ENCODE measurements at places on chromosomes 4 and X.

DNA sequence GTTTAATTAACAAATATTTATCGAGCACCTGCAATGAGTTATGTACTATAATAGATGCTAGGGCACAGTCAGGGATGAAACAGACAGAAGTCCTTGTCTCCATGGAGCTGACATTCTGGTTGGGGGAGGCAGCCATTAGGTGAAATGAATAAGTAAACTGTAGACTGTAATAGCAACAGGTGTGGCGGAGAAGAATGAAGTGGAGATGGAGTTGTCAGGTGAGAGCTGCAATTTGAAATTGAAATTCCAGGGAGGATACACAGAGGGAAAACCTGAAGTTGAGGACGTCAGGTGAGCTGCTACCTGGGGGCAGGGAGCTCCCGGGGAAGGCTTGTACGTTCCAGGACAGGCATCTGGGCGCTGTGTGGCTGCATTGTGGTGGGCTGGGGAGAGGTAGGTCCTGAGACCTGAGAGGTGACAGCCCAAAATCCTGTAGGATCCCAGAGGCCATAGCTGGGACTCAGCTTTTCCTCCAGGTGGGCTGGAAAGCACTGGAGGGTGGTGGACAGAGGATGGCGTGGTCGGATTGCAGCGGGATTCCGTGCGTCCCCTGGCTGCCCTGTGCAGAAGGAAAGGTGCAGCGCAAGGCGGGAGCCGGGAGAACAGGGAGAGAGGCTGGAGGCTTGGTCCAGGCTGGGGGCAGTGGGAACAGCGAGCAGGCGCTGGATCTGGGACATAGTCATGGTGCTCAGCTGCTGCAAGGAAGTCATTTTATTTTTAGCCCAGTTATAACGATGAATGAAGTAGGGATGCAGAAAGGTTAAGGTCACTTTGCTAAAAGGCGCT lies 24.8 kb downstream of the CYTL1 start:
- no peak for DNase-seq

DNA sequence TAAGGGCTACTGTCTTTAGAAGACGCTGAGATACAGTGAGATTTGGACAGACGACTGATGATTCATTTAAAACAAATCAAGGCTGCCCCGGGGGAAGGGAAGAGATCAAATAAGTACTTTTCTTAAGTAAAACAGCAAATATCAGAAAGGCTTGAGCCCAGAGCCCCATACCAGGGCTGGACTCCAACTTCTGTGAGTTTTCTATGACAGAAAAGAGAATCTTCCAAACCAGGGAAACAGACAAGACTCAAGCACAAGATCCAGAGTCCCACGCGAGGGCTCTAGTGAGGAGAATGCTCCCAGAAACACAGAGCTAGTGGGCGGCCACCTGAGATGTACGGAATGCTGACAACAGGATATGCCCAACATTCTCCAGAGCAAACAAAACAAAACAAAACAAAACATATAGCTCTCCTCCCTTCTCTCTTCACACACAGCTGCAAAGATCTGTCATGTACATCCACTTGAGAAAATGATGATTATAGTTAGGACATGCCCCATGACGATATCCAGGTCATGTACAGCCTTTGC lies 13.1 kb downstream of the ACSL1 start:
- DNase-seq: no peak

DNA sequence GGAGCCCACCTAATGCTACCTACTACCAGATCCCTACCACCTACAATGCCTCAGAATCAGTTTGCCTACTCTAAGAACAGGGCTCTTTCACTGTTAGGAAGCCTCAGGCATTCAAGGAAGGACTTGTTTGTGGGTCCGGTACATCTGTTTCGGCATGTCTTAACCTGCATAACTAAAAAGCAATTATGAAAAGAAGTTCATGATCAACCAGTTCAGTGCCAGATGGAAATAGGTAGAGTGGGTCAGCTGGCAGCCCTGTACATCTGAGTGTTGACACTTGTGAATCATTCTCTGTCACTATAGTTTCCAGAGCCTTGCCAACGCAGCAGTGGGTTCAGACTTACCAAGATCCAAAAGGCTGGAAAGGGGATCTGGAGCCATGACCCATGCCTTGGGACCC lies 3.3 kb downstream of the TMEM185A start:
- no peak for DNase-seq

- no peak for DNase-seq
Observed at GRCh38 chr4:176425035-176425434, 105.3 kb downstream of the SPCS3 start.

GRCh38 chr4:1296324-1297022 lies 6.8 kb downstream of the MAEA start:
- DNase-seq: no peak

- DNase-seq: no peak
Observed at GRCh38 chrX:153642051-153642654, 4.8 kb upstream of the DUSP9 start.

DNA sequence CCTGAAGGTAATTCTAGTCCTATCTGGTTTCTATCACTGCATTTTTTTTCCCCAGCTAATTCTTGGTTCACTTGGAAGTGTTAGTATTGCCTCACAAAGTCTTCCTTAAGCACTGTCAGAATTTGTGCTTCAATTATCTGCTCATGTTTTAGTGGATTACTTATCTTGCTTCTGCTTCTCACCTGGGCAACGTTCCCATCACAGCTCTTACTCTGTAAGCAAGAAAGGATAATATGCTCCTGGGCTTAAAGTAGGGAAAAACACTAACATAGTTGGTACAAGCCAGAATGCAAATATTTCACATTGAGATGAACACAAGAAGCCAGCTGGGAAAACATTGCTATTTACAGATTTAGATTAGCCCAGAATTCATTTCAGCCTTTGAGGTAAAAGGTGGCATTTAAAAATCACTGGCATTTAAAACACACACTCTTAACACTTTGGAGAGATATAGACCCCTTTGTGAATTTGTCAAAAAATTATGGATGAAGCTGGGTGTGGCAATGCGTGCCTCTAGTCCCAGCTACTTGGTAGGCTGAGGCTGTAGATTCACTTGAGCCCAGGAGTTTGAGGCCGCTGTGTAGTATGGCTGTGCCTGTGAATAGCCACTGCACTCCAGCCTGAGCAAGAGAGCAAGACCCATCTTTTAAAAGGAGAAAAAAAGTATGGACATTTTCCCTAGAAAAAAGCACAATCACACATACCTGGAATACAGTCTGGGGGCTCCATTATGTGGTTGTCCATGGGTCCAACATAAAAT lies 6.6 kb upstream of the PTPN13 start:
- no peak for DNase-seq

- DNase-seq: no peak
Observed at GRCh38 chrX:139877710-139878414, 55.0 kb downstream of the ATP11C start.

- DNase-seq: peak; percentile 97
Observed at GRCh38 chrX:989959-990510, 222.4 kb downstream of the CRLF2 start.

GRCh38 chr4:15653864-15654592 lies 1.1 kb downstream of the FBXL5 start:
- DNase-seq: no peak

GRCh38 chrX:55118574-55118973 lies 29.8 kb downstream of the PAGE2 start:
- no peak for DNase-seq

DNA sequence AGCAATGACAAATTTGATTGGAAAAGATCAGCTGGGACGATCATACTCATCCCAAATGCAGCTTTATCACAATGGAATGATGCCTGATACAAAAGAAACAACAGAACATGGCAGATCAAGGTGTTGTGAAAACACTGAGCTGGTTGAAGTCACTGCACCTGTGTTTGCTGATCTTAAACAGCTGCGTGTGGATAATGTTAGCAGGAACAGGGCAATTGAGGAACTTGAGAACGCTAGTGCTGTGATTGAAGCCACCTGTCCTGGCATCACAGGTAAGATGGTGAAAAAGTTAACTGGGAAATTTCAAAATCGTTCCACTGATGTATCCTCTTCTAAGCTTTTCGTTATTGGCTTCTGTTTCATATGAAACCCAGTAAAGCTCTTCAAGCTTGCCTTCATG lies 27.4 kb upstream of the SOD3 start:
- no peak for DNase-seq

- no peak for DNase-seq
Observed at GRCh38 chrX:38206036-38206435, 14.6 kb downstream of the SRPX start.

All from CD4-positive, alpha-beta T cell treated with Interleukin-15 for 1 hour (primary cell).